ENCODE measurements at places on chromosomes 5 and 9.

- no peak for DNase-seq
Measured at GRCh38 chr5:138974227-138975063, 99.3 kb upstream of the LRRTM2 start.

- no peak for DNase-seq
Measured at GRCh38 chr9:74512416-74512815, 15.3 kb downstream of the RORB start.

- DNase-seq = no peak
Measured at GRCh38 chr5:166883016-166883415, 1408.4 kb upstream of the WWC1 start.

DNA sequence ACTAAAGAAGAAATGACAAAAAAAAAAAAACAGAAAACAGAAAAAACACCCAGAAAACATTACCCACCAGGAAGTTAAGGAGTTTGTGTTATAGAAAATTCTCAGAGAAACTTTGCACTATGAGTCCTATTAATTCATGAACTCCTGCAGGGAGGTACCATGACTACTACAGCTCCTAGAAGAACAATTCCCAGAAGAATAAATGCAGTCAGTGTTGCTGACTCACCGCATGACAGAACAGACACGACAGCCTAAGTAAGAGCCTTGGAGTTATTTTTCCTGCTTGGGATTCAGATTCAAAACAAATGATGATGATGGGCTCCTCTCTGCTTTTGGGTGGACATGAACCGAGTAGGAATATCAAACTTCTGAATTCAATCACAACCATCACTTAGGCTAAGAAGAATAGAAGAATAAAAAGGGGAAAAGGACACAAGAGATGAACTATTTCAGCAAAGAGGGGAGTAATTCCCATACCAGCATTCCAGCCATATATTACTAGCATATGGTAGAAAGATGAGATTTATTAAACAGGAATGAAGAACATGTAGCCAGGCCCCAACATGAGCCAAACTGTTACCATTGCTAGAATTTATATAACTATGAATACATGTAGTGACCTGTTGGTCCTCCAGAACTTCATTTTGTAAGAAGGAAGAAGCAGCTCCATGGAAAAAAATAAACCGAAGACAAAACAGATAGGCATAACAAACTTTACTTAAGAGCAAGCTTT lies 209.6 kb upstream of the PDE4D start:
- no peak for DNase-seq

GRCh38 chr9:131237931-131238401 lies 38.3 kb downstream of the FAM78A start:
- DNase-seq = peak; percentile 80

GRCh38 chr9:659286-659685 lies 182.2 kb upstream of the DMRT1 start:
- DNase-seq = no peak

DNA sequence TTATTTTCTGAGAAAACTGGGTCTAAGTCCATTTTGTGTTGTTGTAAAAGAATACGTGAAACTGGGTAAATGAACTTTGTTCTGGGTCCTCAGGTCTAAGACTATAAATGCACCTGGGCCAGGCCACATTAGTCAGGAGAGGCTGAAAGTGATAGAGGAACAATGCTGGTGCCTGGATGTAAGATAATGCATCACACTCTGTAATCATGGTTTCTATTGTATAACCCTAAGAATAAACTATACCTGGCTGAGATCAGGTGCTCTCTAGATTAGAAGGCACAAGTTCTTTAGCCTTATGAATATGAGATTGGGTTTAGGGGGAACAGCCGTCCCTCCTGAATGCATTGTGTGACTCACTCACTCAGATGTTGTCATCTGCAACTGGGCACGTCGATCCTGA lies 675.5 kb downstream of the HTR1A start:
- no peak for DNase-seq

GRCh38 chr5:101440173-101440572 lies 537.1 kb upstream of the ST8SIA4 start:
- no peak for DNase-seq

- peak; percentile 57 for DNase-seq
Measured at GRCh38 chr5:135565725-135566421, 12.9 kb downstream of the CXCL14 start.

GRCh38 chr5:421287-421880 lies 21.6 kb upstream of the EXOC3 start:
- no peak for DNase-seq

GRCh38 chr9:133505901-133506652 lies 18.7 kb downstream of the MYMK start:
- DNase-seq = no peak

DNA sequence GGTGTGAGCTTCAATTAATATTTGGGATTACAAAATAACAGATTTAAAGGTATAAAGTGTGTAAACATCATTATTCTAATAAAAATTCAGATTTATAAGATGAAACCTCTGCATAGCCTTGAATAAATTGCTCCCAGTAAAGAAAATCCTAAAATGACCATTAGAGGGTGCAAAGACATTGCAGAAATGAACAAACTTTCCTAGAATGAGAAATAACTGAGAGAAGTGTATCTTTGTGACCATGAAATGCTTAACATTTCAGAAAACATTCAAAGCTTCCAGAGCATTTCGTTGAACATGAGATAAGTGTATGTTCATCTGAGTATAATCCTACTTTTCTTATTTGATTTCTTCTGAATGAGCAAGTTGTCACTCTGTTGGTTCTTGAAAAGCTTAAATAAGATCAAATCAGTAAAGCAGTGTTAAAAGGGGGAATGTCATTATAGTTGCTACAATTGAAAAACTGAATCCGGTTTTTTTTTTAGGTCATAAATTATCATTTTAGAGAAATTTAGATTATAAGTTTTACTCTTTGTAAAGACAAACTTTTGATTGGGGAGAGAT lies 24.7 kb upstream of the NUDT12 start:
- DNase-seq = no peak

DNA sequence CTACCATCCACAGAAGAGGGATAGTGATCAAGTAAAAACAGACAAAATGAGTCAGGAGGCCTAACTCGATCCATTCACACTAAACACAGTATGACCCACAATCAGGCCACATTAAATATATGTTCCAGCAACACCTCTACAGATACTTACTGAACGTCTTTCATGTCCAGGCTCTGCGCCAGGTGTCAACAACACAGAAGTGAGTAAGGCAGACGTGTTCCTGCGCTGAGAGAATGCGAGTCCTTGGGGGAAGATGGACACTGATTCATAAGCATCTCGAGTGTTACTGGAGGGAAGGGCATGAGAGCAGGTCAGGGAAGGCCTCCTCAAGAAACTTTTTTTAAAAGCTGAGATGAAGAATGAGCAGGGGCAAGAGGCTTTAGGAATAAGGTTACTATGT lies 164.3 kb upstream of the CLINT1 start:
- DNase-seq = no peak

DNA sequence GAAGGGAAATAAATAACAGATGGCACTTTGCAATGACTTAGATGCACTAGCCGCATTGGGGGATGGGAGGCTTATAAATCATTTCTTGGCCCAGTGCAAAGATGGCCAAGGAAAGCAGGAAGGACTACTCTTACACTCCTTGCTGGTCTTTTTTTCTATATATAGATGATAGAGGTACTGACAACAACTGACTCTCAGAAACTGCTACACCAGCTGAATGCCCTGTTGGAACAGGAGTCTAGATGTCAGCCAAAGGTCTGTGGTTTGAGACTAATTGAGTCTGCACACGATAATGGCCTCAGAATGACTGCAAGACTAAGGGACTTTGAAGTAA lies 1.7 kb downstream of the CCNG1 start:
- DNase-seq = no peak

DNA sequence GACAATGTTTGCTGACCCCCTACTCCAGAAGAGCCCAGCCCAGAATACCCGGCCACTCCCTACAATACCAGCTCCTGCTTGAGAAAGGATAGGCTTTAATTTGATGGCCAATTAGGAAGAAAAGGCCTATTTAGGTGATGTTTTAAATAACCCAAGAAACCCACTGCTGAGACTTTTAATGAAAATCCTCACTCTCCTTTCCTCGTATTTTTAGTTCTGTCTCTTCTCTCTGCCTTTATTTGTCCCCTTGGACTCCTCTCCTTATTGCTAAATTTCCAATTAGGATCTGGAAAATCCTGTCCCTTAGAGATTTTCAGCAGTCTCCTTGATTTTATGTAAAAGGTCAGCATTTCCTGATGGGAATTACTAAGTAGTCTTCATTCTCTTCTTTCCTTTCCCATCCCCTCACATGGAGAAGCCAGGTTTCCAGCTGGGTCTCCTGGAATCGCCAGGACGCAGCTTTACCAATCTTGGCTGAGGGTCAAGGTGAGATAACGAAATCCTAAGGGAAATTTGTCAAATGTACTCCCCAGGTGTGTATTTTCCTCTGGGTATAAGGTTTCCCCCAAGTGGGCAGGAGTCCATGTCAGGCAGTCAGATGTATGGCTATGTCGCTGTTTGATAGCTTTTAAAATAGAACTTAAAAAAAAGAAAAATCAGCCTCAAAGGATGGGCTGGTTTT lies 11.7 kb downstream of the STC2 start:
- DNase-seq = no peak

DNA sequence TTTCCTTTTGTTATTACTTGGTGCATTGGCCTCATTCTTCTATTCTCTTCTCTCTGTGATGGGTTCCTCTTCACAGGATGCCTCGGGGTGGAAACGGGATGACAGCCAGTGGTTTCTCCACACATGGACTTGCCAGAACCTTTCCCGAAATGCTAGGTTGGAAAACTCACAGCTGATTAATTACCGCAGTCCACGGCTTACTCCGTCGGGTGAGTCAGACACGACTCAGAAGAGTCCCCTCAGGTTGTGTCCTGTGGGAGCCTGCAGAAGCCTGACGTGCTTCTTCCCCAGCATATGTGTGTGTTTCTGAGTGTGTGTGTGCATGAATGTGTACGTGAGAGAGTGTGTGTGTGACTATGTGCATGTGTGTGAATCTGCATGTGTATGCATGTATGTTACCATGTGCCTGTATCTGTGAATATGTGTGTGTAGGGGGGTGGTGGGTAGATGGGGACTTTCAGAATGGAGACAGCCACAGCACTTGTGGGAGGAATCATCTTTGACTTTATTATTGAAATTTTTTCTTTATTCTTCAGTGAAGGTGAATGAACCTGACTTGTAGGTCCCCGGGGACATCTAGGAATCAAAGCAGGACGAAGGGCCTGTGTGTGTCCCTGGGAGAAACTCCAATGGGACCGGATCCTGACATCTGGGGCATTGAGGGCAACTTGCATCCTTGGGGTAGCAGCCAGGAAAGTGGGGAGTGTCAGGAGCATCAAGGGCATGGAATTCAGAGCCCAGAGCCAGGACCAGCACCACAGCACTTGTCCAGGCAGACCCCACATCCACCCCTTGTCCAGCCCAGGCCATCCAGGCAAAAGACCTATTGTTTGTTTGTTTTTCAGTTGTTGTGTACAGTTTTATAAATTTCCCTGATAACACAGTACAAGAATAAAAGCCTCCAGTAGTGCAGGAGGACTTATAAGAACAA lies 21.9 kb upstream of the MED10 start:
- no peak for DNase-seq

- no peak for DNase-seq
Measured at GRCh38 chr5:98840946-98841345, 67.5 kb downstream of the RGMB start.

- DNase-seq = no peak
Measured at GRCh38 chr9:22228542-22228941, 218.1 kb upstream of the DMRTA1 start.

DNA sequence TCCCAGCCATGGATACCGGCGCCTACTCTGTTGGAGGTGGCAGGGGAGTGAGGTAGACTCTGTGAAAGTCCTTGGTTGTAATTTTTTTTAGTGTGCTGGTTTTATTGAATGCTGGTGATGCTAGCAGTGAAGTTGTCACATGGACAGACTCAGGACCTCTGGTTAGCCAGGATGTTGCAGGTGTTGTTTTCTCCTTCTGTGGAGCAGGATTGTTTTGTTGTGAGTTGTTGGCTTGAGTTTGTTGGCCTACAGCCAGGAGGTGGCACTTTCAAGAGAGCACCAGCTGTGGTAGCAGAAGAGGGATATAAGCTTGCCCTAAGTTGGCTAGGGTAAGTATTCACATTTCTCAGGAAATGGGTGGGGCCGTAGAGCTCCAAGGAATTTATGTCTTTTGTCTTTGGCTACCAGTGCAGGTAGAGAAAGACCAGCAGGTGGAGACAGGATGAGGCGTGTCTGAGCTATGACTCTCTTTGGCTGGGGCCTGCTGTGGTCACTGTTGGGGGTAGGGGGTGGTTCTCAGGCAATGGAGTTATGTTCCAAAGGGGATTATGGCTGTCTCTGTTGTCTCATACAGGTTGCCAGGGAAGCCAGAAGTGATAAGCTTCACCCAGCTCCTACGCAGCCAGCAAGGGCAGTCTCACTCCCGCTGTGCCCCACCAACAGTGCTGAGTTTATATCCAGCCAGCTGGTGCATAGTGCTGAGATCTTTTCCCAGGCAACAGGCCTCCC lies 248.7 kb downstream of the TAF11L14 start:
- no peak for DNase-seq

DNA sequence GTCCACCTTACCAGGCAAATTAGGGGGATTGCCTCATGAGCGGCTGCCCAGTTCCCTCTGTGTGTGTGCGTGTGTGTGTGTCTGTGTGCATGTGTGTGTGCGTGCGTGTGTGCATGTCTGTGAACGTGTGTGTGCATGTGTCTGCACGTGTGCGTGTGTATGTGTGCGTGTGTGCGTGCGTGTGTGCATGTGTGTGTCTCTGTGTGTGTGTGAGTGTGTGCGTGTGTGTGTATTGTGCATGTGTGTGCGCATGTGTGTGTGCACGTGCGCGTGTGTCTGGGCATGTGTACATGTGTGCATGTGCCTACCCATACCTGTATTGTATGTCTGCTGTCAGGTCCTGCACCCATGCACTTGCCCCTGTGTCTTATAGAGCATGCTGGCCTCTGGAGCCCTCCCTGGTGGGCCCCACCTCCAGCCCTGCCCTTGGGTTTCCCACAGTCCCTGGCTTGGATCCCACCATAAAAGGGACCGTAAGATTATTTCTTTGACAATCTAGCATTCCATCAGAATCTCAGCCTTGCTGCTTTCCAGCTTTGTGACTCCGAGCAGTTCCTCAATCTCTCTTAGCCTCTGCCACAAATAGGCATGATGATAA lies 9.3 kb downstream of the PSD2 start:
- DNase-seq = no peak

DNA sequence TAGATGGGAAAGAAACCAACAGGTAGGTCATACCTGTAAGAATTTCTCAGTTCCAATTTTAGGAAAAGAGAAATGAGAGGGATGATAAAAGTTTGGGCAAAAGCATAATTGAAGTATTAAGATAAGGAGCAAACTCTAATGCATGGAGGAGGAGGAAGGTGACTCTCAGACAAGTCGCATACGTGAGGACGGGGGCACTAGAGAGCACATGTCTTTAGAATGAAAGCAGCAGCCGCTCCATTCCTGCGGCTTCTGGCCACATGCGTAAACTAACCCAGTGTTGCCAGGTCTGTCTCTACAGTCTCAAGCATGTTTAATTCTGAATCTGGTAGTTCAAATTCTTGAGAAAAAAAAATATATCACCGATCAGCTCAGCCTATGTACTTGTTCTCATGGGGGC lies 371.5 kb upstream of the SLC30A5 start:
- DNase-seq = no peak

Measured in stimulated activated CD8-positive, alpha-beta memory T cell treated with anti-CD3 and anti-CD28 coated beads, Interleukin-2, amount 100 ng/mL, for 48 hours (primary cell).